ENCODE measurements at places on chromosomes 11 and 22.
A peak's percentile ranks its signal among the peaks of the same experiment; 100 is the strongest.

DNA sequence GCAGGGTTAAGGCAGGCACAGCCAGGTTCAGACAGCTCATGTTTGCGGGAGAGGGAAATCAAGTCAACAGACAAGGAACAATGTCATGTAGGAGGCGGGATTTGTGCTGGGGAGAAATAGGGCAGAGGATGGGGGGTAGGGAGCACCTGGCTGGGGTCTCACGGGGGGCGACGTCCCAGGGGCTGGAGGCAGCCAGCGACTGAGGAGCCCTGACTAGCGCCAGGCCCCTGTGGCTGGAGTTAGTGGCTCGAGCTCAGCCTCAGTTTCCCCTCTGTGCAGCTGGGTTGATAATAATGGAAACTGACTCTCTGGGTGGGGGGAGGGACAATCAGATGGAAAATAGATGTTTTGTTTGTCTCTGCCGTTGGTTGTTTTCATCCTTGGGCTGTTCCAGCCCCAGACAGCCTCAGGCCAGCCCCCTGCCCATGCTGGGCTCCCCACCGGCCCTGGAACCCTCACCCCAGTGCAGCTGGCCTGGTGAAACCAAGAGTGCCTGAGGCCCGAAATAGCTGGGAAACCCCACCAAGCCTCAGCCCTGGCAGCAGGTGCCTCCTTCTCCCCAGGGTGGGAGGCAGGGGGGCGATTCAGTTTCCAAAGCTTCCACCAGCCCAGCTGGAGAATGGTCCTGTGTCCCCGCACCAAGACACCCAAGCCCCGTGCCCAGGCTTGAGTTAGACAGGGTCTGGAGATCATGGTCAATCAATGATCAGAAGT, 44.1 kb downstream of the IGLL5 start:
- peak; percentile 69 for DNase-seq

GRCh38 chr11:125579811-125580210, 10.5 kb downstream of the EI24 start:
- no peak for DNase-seq

DNA sequence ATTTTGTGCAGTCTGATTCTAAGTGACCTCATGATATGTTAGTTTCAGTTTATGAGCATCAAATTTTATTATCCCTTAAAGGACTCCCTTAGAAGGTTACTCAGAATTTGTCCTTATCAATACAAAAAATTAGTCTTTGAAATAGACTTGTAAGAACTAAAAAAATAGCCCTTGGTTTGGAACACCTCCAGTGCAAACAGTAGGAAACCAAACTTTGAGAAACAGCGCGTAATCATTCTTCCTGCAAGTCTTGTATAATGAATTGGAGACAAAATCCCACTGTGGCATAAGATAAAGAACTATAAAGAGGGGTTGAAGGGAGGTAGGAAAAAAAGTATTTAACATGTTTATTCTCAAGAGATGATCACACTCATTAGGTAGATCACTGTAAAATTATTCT, 10.8 kb upstream of the MSANTD4 start:
- DNase-seq = no peak

- peak; percentile 31 for DNase-seq
Observed at GRCh38 chr22:30275625-30276024, 9.0 kb upstream of the OSM start.

All from B cell (primary cell).